Stimulated activated CD4-positive, alpha-beta T cell treated with anti-CD3 and anti-CD28 coated beads, Interleukin-12 subunit alpha, Interleukin-12 subunit beta, amount 100 ng/mL, for 48 hours (primary cell): ENCODE measurements at places on chromosomes 13 and 19.

DNA sequence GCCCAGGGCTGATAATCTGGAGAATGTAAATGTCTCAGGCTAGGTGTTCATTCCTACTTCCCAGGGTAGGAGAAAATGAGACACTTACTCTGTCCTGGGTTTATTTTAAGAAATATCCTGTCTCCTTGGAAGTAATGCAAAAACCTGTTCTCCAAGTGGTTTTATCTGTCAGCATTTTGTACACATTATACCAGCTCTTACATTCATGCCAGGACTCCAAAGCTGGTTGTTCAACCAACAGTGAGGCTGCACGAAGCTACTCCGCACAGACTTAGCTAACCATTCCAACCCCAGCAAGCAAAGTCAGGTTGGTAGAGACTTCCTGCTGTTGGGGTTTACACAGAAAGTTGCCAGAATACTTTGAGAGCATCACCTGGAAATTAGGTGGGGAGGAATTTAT is 55.6 kb downstream of the SLC7A1 start:
- no peak for DNase-seq

- DNase-seq = no peak
These were observed 46.3 kb downstream of the POLR1D start for GRCh38 chr13:27667946-27668345.

DNA sequence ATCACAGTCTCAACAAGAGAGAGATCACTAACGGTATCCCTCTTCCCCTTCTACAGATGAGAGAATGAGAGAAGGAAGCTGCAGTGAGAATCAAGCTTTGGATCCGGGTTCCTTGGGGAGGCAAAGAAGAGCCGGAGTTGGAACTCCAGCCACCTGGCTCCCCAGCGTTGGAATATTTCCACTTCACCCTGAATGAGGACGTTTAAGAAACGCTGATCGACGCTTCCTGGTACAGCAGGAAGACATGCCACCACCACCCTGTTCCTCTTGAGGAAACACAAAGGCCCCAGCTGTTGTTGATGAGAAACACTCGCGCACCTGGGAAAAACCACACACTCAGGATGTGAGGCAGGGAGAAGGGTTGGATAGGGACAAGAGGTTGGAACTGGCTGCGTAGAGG is 11.3 kb upstream of the CACNG8 start:
- DNase-seq = no peak

DNA sequence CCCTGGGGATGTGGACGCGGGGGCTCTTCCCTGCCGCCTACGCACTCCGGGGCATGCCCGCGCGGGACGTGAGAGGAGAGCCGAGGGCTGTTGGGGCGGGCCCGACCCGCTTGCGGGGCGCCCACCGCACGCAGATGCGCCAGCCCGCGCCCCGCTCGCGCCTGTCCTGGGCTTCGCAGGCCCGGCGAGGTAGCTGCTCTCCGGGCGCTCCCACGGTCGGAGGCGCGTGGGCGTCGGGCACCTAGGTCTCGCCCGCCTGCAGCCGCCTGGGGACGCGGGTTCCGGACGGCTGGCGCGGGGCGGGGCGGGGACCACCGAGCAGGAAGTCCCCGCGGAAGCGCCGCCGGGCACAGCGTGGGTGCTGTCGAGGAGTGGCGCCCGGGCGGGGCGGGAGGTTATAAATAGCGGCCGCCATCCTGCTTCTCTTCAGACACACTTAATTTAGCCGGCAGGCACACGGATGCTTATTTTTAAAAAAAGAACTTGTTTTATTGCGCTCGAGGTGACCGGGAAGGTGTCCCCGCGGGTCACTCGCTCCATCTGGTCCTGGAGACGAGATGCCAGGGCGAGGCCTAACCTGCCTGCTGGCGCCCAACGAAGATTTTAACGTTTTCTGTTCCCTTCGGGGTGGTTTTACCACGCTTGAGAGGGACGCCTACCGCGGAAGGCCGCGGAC is 561 bp upstream of the GJA3 start:
- no peak for DNase-seq

DNA sequence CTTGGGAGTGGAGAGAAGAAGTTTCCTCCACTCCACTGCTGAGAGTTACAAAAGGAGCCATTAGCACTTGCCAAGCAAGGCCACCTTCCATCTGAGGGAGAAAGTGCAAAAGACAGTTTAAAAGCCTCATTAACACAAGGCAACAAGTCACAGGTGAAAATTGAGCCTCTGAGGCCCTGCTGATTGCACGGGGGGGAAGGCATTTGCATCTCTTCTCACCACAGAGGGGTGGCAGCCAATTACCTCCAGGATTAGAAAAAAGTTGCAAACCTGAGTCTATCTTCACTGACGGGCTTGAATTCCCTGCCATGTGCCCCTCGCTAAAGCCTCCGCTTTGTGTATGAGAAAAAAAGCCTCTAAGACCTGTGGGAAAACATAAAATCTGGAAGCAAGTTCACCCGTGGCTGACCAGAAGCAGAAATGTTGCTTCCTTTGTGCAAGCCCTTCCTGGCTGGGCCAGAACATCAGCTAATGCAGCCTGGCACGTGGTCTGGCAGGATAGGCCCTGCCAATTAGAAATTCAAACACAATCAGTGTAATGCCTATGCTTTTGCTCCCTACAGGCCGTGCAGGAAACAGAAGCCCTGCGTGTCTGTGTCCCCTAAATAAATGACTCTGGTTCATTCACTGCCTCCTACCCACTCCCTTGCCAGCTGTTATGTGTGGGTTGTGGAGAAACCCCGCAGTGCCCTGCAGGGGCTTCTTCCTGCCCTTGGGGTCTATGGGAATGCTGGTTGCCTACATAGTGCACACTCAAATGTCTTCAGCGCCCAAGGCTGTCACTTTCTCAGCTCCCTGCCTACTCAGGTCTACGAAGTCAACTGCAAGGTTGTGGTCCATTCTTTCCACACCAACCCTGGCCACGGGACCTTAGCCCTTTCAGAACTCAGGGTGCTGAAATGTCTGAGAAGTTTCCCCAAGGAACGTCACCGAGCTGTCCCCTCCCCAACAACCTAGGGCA is 150.2 kb downstream of the UQCRFS1 start:
- DNase-seq = no peak

DNA sequence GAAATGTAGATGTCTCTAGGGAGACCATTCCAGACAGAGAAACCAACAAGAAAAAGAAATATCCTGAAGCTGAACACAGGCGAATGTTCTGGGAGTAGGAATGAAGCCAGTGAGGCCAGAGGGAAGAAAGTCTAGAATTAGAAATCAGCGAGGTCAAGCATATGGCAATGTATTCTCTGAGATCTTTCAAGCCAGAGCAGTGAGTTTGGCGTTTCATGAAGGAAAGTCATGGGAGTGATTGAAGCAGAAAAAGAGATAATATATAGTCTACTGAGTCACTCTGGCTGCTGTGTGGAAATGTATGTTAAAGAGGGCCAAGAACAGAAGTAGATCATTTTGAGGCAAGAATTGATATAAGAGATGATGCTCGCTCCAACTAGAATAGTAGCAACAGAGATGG is 576.0 kb downstream of the PCDH17 start:
- DNase-seq = no peak

DNA sequence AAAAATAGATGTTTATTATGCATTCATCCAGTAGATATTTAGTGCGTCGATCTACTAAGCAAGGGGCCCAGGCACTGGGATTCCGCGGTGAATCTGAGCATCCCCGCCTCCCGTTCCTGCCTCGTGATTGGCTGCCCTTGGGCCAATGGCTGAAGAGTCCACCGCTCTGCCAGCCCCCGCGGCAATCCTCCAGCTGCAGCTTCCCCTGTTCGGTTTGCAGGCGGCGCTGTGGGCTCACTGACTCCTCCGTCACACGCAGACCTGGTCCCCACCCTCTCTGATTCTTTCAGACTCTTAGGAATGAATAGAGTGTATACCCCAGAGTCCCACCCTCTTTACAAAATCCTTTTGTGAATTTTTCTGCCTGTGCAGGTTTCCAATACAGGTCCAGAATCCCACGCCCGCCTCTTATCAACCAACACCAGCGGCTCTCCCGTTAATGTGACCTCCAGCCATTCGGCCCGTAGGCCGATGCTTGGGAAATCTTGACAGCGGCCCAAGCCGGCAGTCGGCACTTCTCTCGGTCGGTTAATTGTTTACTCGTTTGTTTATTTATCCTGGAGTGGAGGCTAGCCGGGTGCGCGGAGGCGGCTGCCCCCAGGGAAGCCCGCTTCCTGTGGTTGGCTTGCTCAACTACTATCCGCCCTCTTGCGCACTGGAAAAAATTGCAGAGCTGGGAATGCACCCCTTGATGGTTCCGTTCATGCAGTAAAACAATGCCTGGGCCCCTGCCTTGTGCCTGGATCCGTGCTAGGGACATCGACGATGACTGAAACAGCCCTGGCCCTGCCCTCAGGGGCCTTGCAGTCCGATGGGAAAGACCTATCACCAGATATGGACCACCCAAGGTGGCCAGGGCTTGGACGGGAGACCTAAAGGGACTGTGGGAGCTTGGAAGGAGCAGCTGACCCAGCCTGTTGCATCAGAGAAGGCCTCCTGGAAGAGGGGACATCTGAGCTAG is 4.5 kb upstream of the ARHGAP35 start:
- peak; percentile 83 for DNase-seq
